ENCODE measurements at places on chromosomes 5 and 9. TPM values are rescaled to one million over a fixed set of nuclear protein-coding genes. Genes with fewer than 3 reads are reported as not detected.

IRX4 gene
- 0.64 TPM for total RNA-seq

SLC6A18 gene
- not detected for total RNA-seq

APBB3 gene
- total RNA-seq, result 35.7 TPM

MEGF9 gene
- 22.0 TPM for total RNA-seq

NXNL2 gene
- 14.5 TPM for total RNA-seq

WDR31 gene
- 1.9 TPM for total RNA-seq

C5orf58 gene
- total RNA-seq, result not detected

SLC36A3 gene
- not detected for total RNA-seq

F2RL2 gene
- total RNA-seq, result under 0.01 TPM

- H3K36me3 ChIP-seq, result no peaks in the 10 kb centered on the region
- no peaks in the 10 kb centered on the region for H3K4me1 ChIP-seq
- H3K27me3 ChIP-seq, result no peaks in the 10 kb centered on the region
- DNase-seq, result no peak
Measured at GRCh38 chr5:60699288-60699608, 718 bp downstream of the DEPDC1B start.

DNA sequence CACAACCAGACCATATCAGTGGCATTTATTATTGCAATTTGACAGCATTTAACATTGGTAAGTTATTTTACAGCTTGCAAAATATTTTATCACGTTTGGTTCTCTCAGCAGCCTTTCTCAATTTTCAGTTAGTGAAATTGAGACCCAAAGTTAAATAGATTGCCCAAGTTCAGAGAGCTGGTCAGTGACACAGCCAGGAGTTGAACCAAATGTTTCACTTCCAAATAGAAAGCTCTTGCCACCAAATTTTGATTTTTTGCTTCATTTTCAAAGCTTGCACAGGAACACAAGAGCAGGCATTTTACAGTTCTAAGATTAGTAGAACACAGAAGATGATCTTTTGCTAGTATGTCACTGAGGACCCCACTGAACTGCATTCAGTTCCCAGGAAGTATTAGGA is 271.5 kb upstream of the C9orf72 start:
- H3K27ac ChIP-seq, result no peak overlapping the region
- no peaks in the 10 kb centered on the region for H3K4me1 ChIP-seq
- DNase-seq, result no peak
- H3K36me3 ChIP-seq, result no peaks in the 10 kb centered on the region
- no peaks in the 10 kb centered on the region for H3K27me3 ChIP-seq

GRCh38 chr5:156914371-156914737 is 48.7 kb downstream of the TIMD4 start:
- H3K4me3 ChIP-seq, result no peak overlapping the region
- no peaks in the 10 kb centered on the region for H3K27me3 ChIP-seq
- DNase-seq, result no peak
- H3K36me3 ChIP-seq, result no peaks in the 10 kb centered on the region
- no peak overlapping the region for H3K27ac ChIP-seq

DNA sequence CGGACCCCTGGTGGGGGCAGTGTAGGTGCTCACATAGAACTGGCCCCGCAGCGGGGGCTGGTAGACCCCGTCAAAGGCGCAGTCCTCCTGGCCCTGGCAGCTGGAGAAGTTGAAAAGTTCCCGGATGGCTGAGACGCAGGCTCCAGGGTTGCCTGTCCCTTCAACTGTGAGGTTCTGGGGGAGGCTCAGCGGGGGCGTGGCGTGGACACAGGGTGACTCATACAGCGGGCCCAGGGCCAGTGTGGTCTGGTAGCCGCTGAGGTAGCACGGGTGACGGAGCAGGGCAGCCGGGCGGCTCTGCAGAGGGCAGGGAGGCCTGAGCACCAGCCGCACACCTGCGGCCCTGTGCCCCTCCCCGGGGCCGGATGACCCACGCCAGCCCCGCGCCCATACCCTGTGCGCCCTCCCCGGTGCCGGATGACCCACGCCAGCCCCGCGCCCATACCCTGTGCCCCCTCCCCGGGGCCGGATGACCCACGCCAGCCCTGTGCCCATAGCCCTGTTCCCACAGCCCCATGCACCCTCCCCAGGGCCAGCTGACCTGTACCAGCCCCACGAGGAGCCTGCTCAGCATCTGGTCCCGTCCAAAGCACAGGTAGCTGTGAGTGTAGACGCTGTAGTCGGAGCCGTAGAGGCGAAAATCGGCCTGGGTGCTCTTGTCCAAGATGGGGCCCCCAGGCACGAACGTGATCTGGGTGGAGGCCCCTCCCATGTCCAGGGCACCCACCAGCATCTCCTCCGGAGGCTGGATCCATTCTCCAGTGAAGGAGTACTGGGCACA is 5.0 kb downstream of the ENTPD8 start:
- H3K27ac ChIP-seq, result peak overlapping the region; percentile 88
- H3K4me3 ChIP-seq, result peak overlapping the region; percentile 29
- H3K36me3 ChIP-seq, result no peaks in the 10 kb centered on the region
- no peaks in the 10 kb centered on the region for H3K27me3 ChIP-seq

DNA sequence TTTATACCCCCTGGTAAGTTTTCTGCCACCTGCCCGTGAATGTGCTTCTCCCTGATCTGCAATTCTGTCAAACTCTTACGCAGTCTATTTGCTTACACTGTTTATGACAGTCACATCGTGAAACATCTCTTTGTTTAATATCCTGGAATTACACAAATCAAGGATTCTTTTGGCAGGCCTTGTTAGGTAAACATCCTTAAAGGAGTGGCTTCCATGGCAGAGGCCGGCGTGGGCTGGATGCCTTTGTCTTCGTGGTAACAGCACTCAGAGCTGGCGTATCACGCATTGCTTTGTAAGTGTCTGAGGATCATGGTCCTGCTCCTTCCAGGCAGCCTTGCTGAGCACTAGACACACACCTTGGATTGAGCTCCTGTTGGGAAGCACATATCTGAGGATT is 145.7 kb downstream of the IRX1 start:
- H3K4me3 ChIP-seq, result no peak overlapping the region
- no peaks in the 10 kb centered on the region for H3K4me1 ChIP-seq
- peaks cover 4% of the 10 kb centered on the region for H3K27me3 ChIP-seq
- H3K36me3 ChIP-seq, result no peaks in the 10 kb centered on the region
- DNase-seq, result peak; percentile 73

- no peaks in the 10 kb centered on the region for H3K4me1 ChIP-seq
- H3K27ac ChIP-seq, result no peak overlapping the region
- H3K27me3 ChIP-seq, result no peaks in the 10 kb centered on the region
- no peaks in the 10 kb centered on the region for H3K36me3 ChIP-seq
- DNase-seq, result no peak
Measured at GRCh38 chr5:45038366-45038987, 229.7 kb downstream of the MRPS30 start.

GRCh38 chr9:33858423-33858822 is 41.5 kb downstream of the UBE2R2 start:
- H3K27ac ChIP-seq, result no peak overlapping the region
- no peak for DNase-seq
- no peaks in the 10 kb centered on the region for H3K4me1 ChIP-seq
- H3K27me3 ChIP-seq, result no peaks in the 10 kb centered on the region
- H3K4me3 ChIP-seq, result no peak overlapping the region
- no peaks in the 10 kb centered on the region for H3K36me3 ChIP-seq

- H3K36me3 ChIP-seq, result no peaks in the 10 kb centered on the region
- no peak for DNase-seq
- no peaks in the 10 kb centered on the region for H3K4me1 ChIP-seq
- H3K27me3 ChIP-seq, result no peaks in the 10 kb centered on the region
- no peak overlapping the region for H3K27ac ChIP-seq
- H3K4me3 ChIP-seq, result no peak overlapping the region
Measured at GRCh38 chr9:133794016-133794760, 56.0 kb upstream of the SARDH start.

- peaks cover 9% of the 10 kb centered on the region for H3K27me3 ChIP-seq
- peak overlapping the region; percentile 38 for H3K4me3 ChIP-seq
- H3K27ac ChIP-seq, result peak overlapping the region; percentile 39
- DNase-seq, result no peak
- H3K36me3 ChIP-seq, result no peaks in the 10 kb centered on the region
Measured at GRCh38 chr5:73447530-73448462, 781 bp downstream of the FOXD1 start.

DNA sequence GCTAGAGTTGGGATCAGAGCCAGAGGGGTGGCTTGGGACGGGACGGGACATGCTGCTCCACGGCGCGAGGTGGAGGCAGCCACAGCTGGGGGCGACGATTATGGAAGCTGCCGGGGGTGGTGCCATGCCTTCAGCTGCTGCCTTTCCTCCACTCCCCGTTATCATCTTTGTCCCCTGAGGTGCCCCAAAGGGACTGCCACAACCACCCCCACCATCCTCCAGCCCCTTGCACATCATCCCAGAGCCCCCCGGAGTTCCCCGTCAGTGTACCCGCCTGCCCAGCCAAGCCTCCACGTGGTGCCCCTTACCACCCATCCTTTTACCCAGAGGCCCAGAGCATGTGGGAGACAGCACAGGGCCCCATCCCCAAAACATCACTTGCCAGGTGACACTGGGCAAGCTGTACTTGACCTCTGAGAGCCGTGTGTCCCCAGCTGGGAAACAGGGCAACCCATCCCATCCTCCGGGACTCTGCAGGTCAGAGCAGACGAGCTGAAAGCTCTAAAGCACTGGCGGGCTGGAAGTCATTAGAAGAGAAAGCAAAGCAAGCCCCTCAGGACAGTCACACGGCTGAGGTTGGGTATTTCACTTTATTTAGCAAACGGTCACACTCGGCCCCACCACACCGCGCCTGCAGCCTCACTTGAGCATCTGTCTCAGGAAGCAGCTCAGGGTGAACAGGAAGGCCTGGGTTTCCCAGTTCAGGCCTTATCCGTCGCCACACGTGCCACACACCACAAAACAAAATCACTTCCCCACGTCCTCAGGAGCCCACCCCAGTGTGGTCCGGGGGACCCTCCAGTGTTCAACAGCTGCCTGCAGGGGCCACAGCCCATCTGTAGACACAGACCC is 19.5 kb upstream of the MXD3 start:
- H3K4me3 ChIP-seq, result no peak overlapping the region
- no peaks in the 10 kb centered on the region for H3K27me3 ChIP-seq
- H3K4me1 ChIP-seq, result no peaks in the 10 kb centered on the region
